ENCODE measurements at places on chromosomes 12 and 14.

GRCh38 chr12:82948491-82948890 lies 261.8 kb downstream of the TMTC2 start:
- no peak for DNase-seq

- DNase-seq, result peak; percentile 21
Observed at GRCh38 chr14:30223385-30223785, 295.7 kb upstream of the PRKD1 start.

DNA sequence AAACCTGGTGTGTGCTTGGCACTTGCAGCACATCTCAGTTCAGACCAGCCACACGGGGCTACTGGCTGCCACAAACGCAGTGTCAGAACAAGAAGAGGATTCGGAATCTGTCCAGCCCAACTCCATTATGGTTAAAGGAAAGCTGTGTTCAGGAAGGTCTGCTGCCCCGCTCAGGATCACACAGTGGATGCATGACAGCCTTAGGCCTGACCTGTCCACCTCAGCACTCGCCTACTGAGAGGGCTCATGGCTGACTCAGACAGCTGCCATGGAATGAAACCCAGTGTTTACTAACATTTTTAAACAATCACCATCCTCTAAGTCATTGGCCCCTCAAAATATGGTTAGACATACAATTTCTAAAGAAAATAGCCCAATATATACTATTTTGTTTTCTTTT lies 5.6 kb upstream of the NIN start:
- DNase-seq, result no peak

DNA sequence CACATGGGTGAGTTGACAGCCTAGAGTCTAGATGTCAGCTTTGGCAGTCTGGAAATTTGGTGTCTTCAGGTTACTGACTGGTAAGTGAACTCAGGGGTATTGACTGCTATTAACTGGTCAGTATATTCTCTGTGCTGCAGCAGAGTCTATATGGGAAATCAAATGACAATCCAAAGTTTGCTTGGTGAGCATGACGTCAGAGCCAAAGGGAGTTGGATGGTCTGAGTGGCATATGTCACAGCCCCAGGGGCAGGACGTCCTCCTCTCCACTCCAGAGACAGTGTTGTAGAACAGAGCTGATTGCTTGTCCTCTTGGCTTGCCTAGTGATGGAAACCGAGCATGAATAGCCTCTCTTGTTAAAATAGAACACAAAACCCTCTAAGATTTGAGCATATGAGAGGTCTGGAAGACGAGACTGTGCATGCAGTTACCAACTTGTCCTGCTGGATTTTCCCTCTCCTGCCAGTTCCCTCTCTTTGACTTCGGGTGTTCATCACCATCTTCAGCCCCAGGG lies 3.3 kb upstream of the TBC1D30 start:
- DNase-seq, result no peak

- DNase-seq, result no peak
Observed at GRCh38 chr12:103715494-103715893, 125.5 kb downstream of the NT5DC3 start.

DNA sequence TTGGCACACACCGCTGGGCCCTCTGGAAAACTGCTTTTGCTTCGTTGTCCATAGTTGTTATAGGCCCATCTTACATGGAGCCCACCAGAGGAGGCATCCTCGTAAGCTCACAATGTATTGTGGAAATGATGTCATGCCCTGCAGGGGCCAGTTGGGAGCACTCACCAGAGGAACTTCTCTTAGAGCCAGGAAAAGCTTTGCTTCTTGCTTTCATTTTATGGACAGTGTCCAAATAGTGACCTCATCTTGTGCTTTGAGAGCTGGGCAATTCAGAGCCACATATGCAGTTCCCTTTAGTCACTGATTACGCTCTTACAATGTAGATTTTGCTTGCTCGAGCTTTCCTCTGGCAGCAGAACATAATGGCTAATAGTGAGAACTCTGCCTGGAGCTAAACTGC lies 275.6 kb downstream of the AACS start:
- peak; percentile 38 for DNase-seq

DNA sequence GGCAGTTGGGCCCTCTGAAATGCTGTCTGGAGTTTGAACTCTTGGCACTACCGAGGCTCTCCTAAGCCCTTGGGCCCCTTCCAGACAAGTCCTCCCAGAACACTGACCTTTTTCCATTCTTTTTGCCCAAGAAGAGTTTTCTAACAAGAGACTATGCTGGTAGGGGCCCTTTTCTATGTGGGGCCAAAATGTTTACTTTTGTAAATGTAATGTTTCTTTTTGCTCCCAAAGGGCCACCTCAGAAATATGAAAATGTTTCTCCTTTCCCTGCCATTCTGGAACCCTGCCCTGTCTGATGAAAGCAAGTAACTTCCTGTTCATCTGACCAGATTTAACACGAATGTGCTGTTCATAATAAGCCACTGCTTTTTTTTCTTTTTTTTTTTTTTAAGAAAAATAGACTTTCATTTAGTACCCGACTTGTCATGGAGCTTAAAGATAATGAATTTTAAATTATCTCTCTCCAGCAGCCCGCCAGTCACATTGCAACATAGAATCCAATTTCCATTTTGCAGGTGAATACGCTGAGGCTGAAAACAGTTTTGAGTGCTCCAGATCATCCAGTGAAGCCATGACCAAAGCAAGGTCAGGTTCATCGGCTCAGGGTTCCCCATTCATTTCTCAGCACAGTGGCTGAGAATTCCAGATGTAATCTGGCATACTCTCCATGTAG lies 169.9 kb downstream of the DPF3 start:
- no peak for DNase-seq

- no peak for DNase-seq
Observed at GRCh38 chr14:106268013-106268727, 741.8 kb downstream of the TMEM121 start.

GRCh38 chr14:39957290-39957689 lies 525.1 kb upstream of the FBXO33 start:
- no peak for DNase-seq

DNA sequence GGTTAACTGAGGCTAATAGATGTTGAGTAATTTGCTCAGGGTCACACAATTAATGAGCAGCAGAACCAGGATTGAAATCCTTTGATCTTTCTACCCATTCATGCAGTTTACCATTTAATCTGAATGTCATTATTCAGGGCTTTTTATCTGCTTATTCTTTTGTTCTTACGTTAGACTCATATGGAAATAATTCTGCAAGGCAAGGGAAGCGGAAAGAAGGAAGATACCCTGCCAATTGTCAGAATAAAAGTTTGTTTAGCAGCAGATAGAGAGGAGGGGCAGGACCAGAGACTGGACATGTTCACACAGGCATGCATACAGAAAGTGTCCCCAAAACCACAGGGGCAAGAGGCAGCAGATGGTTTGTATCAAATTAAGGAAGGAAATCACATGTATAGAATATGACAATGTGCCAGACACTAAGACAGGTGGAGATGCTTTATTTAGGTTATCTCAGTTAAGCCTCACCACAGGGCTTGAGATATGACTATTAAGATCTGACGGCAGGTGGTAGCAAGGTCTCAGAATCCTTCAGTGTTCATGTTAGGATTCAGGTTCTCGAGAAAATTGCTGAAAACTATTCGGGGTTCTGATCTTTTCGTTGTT lies 29.8 kb downstream of the BRMS1L start:
- no peak for DNase-seq

- DNase-seq, result no peak
Observed at GRCh38 chr14:95511687-95512086, 4.8 kb downstream of the SYNE3 start.

GRCh38 chr12:8746046-8746445 lies 48.3 kb downstream of the RIMKLB start:
- DNase-seq, result no peak

- DNase-seq, result no peak
Observed at GRCh38 chr14:35934499-35934898, 108.4 kb downstream of the BRMS1L start.

DNA sequence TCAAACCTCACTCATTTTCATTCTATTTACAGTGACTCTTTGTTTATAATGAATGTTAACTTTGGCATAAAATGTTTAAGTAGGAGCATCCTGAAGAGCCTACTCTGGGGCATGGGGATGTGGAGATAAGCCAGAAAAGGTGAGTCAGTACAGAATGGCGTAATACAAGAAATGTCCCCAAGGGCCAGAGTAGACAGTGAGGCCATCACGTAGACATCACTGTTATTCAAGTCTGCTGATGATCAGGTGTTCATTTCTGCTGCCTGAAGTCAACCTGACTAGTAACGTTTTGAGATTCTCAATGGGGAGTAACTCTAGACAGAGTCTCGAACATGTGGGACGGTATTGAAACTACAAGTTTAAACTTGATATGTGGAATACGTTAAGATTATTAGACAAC lies 47.6 kb upstream of the PKP2 start:
- no peak for DNase-seq

DNA sequence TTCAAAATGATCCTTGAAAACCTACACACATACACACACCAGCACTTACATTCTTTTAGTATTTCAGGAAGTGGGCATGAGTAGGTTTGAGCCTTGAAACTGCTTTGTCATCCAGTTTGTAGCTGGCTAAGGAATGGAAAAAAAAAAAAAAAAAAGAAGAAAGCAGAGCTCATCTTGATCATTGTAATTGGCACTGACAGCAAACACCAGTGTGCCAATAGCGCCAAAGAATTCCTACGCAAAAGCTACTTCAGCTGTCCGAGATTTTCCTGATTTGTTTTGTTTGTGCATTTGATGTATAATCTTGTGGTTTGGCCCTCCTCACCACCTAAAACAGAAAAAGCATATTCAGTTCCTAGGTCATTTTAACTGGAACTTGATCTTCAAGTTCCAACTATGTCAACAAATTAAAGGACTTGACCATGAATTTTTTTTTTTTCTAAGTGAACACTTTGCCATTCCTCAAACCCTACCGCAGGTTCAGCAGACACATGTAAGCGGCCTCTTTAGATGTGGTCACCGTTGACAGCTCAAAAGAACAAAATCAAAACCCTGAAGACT lies 57.3 kb downstream of the FLRT2 start:
- DNase-seq, result no peak

- DNase-seq, result no peak
Observed at GRCh38 chr14:50301914-50302313, 10.1 kb downstream of the L2HGDH start.

GRCh38 chr12:115891556-115892164 lies 385.8 kb downstream of the MED13L start:
- no peak for DNase-seq

DNA sequence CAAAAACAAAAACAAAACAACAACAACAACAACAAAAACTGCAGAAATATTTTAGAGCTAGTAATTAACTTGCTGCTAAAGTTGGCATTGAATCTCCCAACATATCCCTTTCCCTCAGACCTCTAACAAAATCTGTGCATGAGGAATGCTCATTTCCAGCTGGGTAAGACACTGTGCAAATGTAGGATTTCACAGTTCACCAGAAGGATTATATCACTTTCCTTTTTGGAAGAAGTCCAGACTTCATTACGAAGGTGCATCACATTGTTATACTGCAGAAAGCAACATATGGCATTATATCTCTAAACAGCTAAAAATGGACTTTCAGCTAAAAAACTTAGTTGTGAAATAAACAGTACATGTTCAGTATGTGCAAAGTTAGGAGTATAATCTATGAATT lies 341.8 kb downstream of the FSCB start:
- no peak for DNase-seq

- no peak for DNase-seq
Observed at GRCh38 chr12:31470459-31470858, 120.5 kb downstream of the DENND5B start.

GRCh38 chr14:102063808-102064429 lies 22.9 kb downstream of the HSP90AA1 start:
- DNase-seq, result no peak

DNA sequence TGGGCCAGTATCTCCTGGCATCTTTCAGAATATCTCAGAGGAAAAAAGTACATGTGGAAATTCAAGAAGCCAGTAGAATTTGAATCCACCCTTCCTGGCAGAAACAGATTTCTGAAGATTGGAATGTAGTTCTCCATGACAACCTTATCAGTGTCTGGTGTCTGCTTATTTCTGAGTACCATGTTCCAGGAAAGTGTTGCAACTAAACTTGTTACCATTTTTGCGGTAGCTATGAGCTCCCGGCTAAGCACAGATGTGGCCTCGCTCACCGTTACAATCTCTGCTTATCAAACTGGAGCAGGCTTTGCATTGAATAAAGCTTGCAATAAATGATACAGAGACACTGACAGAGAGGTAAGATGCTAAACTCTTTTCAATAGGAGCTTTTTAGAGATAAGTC lies 13.0 kb upstream of the ITPR2 start:
- peak; percentile 47 for DNase-seq

- no peak for DNase-seq
Observed at GRCh38 chr12:102880783-102881182, 36.3 kb downstream of the PAH start.

- peak; percentile 34 for DNase-seq
Observed at GRCh38 chr12:66409195-66409871, 107.0 kb downstream of the HELB start.

- DNase-seq, result no peak
Observed at GRCh38 chr14:35333797-35334743, 41.9 kb downstream of the PSMA6 start.

DNA sequence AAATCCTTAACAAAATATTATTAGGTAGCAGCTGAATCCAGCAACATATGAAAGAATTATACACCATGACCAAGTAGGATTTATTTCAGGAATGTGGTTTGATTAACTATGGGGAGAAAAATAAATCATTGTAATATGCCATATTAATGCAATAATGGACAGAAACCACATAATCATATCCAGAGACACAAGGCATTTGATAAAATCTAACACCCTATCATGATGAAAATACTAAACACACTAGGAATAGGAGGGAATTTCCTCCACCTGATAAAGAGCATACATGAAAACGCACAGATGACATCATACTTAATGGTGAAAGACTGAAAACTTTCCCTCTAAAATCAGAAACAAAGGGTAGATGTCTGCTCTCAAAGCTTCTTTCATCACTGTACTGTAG lies 238.9 kb downstream of the PHLDA1 start:
- no peak for DNase-seq

DNA sequence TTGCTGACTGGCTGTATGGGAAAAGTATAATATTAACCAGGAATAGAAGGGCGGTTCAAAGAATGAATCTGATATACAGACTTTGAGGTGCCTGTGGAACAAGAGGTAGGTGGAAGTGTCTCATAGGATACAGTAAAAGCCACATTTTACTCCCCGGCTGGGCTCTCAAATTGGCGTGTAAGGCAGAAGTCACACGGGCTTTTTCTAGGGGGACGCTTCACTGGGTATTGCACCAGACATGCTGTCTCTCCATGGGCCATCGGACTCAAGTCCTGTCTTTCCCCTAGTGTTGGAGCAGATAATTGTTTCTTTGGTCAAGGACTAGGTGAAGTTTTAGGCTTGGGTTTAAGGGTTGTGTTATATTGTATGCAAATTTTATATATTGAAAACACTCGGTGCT lies 9.1 kb downstream of the TMCC3 start:
- no peak for DNase-seq

DNA sequence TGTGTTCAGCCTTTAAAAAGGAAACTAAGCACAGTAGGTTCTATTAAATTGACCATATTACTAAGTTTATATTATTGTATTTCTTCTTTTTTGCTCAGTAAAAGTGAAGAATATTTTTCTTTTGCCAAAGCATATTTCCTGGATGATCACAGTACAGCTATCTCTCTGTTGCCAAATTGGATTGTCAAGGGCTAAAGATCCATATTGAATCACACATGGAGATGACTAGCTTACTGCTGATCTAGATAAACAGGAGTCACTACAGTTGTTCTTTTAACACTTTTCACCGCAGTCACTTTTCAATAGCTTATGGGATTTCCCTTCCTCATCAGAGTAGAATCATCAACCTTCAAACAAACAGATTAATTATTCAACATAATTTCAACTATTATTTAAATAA lies 78.6 kb downstream of the LRRC9 start:
- DNase-seq, result no peak

GRCh38 chr12:11808931-11809330 lies 159.5 kb downstream of the ETV6 start:
- no peak for DNase-seq

- no peak for DNase-seq
Observed at GRCh38 chr12:95368931-95369330, 105.0 kb upstream of the METAP2 start.

Data from large intestine (tissue), 12 donors.